ENCODE measurements at places on chromosomes 2 and 18.
A peak's percentile ranks its signal among the peaks of the same experiment; 100 is the strongest.

DNA sequence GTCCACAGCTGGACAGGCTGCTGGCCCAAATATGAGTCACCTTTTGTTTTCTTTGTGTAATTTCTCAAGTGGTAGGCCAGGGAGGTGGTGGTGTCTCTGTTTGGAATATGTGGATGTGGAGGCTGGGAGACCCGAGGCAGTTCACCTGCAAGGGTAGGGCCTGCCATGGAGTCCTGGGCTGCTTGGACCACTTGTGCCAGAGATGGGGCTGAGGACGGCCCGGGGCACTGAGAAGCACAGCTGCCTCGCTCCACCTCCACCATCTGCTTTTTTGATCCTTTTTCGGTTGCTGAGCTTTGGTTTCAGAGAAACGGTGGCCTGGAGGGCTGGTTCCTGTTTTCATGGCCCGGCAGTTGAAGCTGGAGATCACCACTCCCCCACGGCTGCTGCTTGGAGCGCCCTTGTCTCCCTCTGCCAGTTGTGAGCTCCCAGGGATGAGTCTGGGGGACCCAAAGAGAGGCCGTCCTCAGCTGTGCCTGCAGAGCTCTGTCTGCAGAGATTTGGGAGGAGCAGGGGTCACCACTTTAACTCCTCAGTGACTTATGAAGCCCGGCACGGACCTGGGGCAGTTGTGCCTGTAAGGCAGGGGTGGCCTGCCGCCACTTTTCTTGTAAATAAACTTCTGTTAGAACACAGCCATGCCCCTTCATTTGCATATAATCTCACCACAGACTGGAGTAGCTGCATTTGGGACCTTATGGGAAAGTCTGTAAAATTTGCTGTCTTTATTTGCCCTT lies 67.6 kb upstream of the MCFD2 start:
- DNase-seq = no peak

GRCh38 chr2:23280401-23280800 lies 104.6 kb upstream of the KLHL29 start:
- no peak for DNase-seq

GRCh38 chr18:59717291-59717690 lies 20.1 kb upstream of the CCBE1 start:
- DNase-seq = no peak

- DNase-seq = no peak
These were observed 239.0 kb upstream of the APCDD1 start for GRCh38 chr18:10215446-10215845.

DNA sequence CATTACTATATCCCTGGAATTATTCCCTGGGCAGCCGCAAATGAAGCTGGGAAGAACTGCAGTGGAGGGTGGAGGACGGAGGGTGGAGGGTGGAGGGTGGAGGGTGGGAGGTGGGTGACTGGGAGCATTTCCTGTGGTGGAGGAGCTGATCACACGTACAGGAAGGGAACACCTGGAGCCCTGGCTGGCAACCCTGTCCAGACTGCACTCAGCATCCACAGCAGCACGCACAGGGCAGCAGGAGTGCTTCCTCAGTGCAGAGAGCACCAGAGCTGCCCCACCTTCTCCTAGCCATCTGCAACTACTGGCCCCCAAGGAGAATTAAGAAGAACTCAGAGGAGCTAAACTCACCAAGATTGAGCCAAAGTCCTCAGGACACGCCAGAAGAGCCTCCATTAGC lies 249.9 kb downstream of the EIPR1 start:
- DNase-seq = no peak

DNA sequence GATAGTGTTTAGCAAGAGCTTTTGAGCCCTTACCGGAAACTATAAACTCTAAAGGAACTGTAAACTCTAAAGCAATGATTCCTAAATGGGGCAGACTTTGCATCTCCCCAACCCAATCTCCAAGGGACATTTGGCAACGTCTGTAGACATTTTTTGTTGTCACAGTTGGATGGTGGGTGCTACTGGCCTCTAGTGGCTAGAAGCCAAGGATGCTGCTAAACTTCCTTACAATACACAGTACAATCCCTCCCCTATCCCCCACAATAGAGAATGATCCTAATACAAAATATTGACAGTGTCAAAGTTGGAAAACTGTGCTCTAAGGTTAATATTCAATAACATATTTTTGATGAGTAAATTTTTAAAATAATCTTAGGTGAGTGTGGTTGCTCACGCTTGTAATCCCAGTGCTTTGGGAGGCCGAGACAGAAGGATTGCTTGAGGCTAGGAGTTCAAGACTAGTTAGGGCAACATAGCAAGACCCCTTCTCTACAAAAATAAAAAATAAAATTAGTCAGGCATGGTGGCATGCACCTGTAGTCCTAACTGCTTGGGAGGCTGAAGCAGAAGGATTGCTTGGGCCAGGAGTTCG lies 66.7 kb downstream of the PTPN4 start:
- DNase-seq = no peak

DNA sequence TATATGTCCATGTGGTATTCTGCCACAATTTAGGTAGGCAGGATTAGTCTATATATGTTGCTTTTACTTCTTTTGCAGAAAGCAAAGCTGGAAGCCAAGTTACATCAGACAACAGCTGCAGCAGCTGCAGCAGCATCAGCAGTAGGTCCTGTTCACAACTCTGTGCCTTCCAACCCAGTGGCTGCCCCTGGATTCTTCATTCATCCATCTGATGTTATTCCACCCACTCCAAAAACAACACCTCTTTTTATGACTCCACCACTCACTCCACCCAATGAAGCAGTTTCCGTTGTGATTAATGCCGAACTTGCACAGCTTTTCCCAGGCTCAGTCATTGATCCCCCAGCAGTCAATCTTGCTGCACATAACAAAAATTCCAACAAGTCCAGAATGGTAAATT lies 107.6 kb downstream of the BIRC6 start:
- no peak for DNase-seq

GRCh38 chr2:101718993-101719571 lies 21.6 kb downstream of the MAP4K4 start:
- DNase-seq = no peak

DNA sequence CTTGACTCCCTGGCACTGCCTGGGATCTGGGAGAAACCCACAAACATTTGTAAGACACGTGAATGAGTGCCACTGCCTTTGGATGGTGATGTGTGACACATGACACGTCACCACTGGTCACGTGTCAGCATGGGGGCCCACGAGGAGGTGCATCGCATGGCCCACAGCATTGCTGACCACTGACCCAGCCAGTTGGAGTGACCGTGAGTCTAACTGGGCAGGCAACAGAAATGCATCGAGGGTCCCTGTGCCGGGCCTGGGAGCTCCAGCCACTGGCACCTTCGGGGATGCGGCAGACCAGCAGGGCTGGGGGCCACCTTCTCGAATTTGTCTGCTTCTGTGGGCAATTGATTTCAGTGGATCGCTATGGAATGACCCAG lies 121.9 kb upstream of the HDAC4 start:
- no peak for DNase-seq

- no peak for DNase-seq
These were observed 57.3 kb upstream of the KLF7 start for GRCh38 chr2:207223051-207223450.

GRCh38 chr2:174117951-174118930 lies 130.1 kb downstream of the OLA1 start:
- DNase-seq = peak; percentile 76

DNA sequence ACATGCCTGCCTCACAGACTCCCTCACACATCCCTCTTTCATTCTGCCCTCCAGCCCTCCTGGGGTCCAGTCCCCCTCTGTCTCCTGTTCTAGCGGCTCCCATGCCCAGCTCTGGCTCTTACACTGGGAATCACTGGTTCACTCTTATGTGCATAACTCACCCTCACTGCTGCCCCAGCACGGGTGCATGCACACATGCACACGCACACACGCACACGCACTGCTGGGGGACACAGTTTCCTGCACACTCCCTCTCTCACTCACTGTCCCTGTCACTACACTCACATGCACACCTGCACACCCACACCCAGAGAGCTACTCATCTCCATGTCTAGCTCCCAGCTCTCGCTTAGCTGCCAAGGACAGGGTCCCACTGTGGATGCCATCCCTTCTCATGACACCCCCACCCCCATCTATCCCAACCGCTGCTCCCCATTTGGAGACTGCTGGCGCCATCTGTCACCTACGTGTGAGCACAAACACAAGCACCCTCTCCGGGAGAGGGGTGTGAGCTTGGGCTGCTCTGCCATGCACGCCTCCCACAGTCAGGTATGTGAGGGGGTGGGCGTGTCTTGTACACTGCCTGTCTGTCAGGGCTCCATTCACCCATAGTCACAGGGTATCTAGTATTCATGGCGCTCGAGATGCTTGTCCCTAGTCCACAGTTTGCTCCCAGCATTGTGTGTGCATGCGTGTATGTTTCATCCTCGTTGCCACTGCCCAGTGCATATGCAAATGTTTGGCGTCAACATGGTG lies 1.8 kb downstream of the ASIC4 start:
- no peak for DNase-seq

DNA sequence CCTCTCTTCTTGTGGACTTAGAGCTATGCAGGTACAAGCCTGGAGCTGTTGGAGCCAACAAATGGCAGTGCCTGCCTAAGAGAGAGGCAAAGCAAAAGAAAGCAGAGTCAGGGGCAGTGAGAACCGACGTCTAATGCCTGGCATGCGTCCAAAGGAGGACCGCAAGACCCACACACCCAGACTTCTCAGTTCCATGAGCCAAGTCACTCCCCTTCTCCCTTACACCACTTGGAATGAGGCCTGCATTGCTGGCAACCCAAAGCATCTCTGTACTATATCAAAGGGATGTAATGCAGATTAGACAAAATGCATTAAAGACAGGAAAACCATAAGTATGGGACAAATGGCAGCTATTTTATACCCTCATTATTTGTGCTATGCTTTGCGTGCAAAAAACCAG lies 49.9 kb upstream of the RNU4ATAC start:
- peak; percentile 46 for DNase-seq

- DNase-seq = no peak
These were observed 129.9 kb upstream of the ETAA1 start for GRCh38 chr2:67267241-67267640.

- DNase-seq = no peak
These were observed 494.1 kb downstream of the LRRTM4 start for GRCh38 chr2:77028032-77028600.

GRCh38 chr2:35298493-35298892 lies 1057.1 kb upstream of the CRIM1 start:
- DNase-seq = no peak

- DNase-seq = no peak
These were observed 46.4 kb downstream of the INSIG2 start for GRCh38 chr2:118134650-118135049.

DNA sequence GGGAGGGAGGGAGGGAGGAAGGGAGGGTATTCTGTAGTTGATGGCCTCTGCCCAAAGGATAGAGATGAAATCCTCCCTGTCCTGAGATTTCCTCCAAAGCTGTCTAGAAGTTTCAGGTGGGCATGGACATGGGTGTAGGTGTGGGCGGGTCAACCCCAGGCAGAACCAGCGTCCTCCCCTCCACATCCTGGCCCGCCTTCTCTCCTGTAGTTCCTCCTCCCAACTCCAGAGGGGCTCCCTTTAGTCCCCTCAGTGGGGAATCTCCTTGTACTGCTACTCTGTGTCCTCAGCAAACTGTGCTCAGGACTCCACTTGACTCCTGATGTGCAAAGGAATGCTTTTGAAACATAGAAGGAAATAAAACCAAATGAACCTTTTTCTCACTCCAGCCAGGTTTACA lies 88.1 kb downstream of the MRPS9 start:
- no peak for DNase-seq

DNA sequence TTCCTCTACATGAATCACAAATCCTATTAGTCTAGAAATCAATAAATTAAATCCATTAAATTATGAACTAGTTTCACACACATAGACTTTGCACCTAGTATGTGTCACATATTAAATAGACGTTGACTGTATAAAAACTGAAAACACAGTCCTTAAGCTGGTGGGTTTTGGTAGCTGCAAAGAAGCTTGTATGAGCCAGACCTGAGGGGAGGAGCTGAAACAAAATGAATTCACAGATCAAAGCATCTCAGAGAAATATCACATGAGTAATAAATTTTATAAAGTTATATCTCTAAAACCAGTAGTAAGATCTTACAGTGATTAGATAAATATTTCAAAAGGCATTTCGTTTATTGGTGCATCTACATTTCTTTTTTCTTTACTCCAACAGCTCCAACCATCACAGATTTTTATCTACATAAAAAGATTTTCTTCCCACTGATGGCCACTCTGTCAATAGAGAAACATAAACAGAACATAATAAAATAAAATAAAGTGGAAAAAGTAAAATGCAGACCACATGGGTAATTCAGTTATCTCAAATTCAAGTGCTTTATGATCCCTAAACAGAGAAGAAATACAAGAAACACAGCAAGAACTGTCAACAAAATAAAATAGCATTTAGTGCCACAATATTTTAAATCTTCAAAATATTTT lies 420.0 kb upstream of the CYRIA start:
- no peak for DNase-seq

Data from GM04503 (cell line).